ENCODE measurements at places on chromosomes 1 and 21.

DNA sequence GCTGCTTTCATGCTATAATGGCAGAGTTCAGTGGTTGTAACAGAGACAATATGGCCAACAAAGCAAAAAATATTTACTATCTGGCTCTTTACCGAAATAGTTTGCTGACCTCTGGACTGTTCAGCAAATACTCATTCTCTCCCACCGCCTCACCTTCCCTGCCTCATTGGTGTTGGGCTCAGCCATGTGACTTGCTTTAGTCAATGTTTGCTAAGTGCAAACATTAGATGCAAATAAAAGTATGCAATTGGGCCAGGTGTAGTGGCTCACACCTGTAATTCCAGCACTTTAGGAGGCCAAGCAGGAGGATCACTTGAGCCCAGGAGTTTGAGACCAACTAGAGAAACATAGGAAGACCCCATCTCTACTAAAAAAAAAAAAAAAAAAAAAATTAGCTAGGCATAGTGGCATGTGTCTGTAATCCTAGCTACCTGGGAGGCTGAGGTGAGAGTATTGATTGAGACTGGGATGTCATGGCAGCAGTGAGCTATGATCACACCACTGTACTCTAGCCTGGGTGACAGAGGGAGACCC lies 55.1 kb downstream of the RPL5 start:
- DNase-seq = no peak

GRCh38 chr1:43383449-43383848 lies 6.2 kb downstream of the MED8 start:
- no peak for DNase-seq

DNA sequence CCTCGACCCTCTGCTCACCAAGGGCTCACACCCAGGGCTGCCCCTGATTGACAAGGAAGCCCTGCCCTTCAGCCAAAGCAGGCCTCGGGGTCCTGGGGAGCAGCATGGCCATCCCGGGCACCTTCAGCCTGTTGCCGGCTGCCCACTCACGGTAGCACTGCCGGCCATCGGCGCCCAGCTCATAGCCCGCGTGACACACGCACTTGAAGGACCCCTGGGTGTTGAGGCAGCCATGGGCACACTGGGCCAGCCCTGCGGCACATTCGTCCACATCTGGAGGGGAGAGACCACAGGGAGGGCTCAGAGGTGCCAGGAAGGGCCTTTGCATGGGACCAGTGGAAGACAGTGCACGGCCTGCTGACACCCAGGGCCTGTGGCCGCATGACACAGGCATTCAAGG lies 57.4 kb downstream of the ARHGEF16 start:
- DNase-seq = no peak

GRCh38 chr21:32514275-32515055 lies 70.9 kb downstream of the TCP10L start:
- DNase-seq = no peak

- no peak for DNase-seq
Measured at GRCh38 chr21:42233067-42233961, 14.4 kb downstream of the ABCG1 start.

- DNase-seq = no peak
Measured at GRCh38 chr1:65469889-65470340, 49.4 kb downstream of the LEPR start.

GRCh38 chr1:228077565-228078330 lies 4.8 kb upstream of the ARF1 start:
- DNase-seq = no peak

- no peak for DNase-seq
Measured at GRCh38 chr1:98761219-98761865, 99.8 kb downstream of the SNX7 start.

GRCh38 chr1:118113261-118113660 lies 71.8 kb downstream of the SPAG17 start:
- DNase-seq = no peak

DNA sequence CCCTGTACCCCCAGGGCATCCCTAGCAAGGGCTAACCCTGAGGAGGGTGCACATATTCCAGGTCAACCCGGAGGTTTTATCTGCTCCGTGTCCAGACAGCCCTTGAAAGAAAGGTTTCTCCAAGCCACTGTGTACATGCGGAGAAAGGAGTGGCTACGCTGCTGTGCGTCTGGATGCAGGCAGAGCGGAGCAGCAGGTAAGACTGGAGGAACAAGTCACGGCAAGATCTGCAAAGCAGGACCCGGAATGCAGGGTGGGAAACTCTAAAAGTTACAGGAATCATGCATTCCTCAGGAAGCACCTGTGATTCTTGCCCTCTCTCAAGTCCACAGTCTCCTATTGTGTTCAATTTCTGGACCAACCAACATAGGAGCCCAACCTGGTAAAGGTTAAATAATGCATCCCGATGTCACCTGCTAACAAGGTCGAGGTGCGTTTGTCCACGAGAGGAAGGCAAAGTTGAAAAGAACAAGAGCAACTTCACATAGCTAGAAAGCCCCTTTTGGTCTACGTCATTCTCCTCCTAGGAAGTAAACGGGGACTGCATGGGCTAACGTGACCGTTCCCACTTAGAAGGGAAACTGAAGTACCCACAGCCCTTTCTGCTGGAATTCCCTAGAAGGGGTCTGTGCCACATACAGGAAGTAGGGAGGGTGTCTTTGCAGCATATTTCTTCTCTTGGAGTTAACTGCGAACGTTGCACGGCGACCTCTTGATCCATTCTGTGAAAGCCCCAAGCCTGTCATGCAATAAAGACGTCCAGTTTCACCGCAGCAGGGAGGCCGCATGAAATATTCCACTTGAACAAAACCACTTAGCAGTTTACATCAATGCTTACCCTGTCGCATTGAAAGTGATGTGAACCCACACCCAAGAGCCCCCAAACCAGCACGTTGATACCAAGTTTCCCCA lies 5.8 kb downstream of the TIAM1 start:
- DNase-seq = no peak

GRCh38 chr1:1124786-1125642 lies 9.1 kb upstream of the C1orf159 start:
- no peak for DNase-seq

DNA sequence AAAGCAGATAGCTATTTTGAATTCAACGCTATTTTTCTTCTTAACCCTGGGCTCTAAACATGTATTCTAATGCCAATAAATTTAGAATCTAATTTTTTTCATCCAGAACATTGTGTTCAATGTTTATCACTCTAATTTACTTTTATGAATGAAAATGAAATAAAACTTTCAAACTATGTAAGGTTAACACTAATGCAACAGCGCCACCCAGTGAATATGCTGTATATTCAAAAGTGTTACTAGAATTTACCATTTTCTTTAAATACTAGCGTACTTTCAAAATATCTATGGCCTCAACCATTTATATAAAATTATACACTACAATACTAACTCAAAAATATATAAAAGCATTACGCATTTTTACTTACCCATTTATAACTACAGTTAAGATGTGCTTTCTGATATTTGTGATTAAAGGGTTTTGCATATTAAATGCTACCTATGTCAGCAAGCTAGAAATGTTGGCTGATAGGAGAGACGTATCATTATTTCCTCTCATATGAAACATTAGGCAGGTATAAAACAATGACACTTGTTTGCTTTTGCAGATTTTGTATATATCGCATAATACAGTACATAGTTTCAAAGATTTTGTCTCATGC lies 5.9 kb upstream of the NUF2 start:
- peak; percentile 14 for DNase-seq

- no peak for DNase-seq
Measured at GRCh38 chr1:96820107-96820506, 98.5 kb downstream of the PTBP2 start.

GRCh38 chr1:19371226-19372135 lies 59.4 kb downstream of the SLC66A1 start:
- DNase-seq = no peak

- no peak for DNase-seq
Measured at GRCh38 chr1:220323717-220324116, 51.5 kb upstream of the RAB3GAP2 start.
